Esophagus muscularis mucosa (tissue), 4 donors: ENCODE measurements at places on chromosomes 5 and 9. TPM values are rescaled to one million over a fixed set of nuclear protein-coding genes. Genes with fewer than 3 reads are reported as not detected.

- no peak overlapping the region for H3K4me3 ChIP-seq
- no peaks in the 10 kb centered on the region for H3K27me3 ChIP-seq
- H3K4me1 ChIP-seq: no peaks in the 10 kb centered on the region
- no peaks in the 10 kb centered on the region for H3K36me3 ChIP-seq
- no peak for DNase-seq
Observed at GRCh38 chr9:117120061-117120460, 294.8 kb downstream of the ASTN2 start.

- H3K27me3 ChIP-seq: no peaks in the 10 kb centered on the region
- H3K27ac ChIP-seq: no peak overlapping the region
- no peaks in the 10 kb centered on the region for H3K4me1 ChIP-seq
- no peak for DNase-seq
- no peak overlapping the region for H3K4me3 ChIP-seq
Observed at GRCh38 chr9:38707885-38708637, 11.9 kb downstream of the FAM240B start.

DNA sequence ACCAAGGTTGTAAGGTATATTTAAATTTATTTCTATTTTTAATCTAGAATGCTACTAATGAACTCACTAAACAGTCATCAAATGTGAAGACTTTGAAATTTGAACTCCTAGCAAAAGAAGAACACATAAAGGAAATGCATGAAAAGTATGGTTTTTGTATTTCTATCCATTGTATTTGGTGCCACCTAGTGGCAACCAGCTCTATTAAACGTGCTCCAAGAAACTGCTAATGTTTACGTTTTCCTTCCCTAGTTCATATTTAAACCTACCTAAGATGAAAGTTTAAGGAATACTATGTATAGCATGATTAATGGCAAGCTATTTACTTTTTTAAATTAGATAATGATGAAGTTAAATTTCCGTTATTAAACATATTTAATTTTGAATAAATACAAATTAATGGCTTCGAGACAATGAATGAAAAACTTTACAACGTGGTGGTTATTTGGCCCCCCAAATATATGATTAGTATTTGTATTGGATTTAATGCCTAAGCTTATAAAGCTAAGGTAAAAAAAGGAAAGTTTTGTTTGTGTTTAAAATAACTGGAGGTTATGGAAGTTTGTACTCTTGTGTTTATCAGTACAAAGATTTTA lies 115.9 kb upstream of the SH3GL2 start:
- DNase-seq: no peak
- H3K27me3 ChIP-seq: no peaks in the 10 kb centered on the region
- peaks cover 21% of the 10 kb centered on the region for H3K36me3 ChIP-seq
- no peak overlapping the region for H3K4me3 ChIP-seq
- H3K4me1 ChIP-seq: no peaks in the 10 kb centered on the region

Gene DNM1
- total RNA-seq: 10.9 TPM

DNA sequence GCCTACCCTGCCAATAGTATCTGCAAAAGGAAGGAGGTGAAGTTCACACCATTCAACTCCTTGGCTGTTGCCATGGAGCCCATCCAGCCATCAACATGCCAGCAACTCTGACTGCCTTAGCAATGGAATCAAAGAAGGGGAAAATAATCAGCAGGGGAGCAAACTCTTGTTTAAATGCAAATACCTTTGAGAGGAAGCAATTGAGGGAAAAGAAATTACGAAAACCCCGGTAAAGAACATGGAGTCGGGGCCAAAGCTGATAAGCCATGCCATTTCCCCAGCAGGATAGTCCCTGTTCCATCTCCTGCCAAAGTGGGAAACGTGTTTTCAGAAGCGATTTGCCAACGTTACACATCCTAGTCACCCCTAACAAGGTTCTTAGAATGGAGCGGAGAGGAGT lies 69.0 kb downstream of the MFAP3 start:
- H3K4me1 ChIP-seq: no peaks in the 10 kb centered on the region
- H3K4me3 ChIP-seq: no peak overlapping the region
- DNase-seq: no peak
- no peaks in the 10 kb centered on the region for H3K27me3 ChIP-seq

GRCh38 chr9:116604251-116604650 lies 82.9 kb upstream of the TRIM32 start:
- no peak for DNase-seq
- H3K27me3 ChIP-seq: no peaks in the 10 kb centered on the region
- no peaks in the 10 kb centered on the region for H3K4me1 ChIP-seq
- no peak overlapping the region for H3K27ac ChIP-seq

GRCh38 chr5:76692651-76693050 lies 23.3 kb upstream of the F2R start:
- H3K4me1 ChIP-seq: peaks cover 16% of the 10 kb centered on the region
- DNase-seq: no peak
- H3K4me3 ChIP-seq: no peak overlapping the region
- H3K27ac ChIP-seq: no peak overlapping the region
- no peaks in the 10 kb centered on the region for H3K36me3 ChIP-seq

DNA sequence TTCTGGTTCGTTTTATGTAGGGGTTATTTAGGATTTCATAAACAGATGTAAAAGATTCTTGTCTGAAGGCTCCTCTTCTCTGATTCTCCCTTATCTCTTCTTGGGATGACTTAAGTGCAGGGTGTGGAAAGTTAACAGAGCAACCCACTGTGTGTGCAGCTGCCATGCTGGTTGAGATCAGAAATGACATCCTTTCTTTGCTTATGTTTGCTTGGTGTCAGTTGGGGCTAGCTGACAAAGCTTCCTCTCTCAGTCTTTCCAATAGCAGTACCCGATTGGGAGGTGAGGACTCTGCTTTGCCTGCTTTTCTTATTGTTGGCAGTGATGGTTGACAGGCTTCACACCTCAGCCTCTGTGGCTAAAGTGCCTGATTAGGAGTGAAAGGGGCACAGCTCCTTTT lies 26.5 kb downstream of the OGN start:
- no peaks in the 10 kb centered on the region for H3K36me3 ChIP-seq
- no peak for DNase-seq
- no peaks in the 10 kb centered on the region for H3K4me1 ChIP-seq
- no peak overlapping the region for H3K27ac ChIP-seq
- H3K4me3 ChIP-seq: no peak overlapping the region

GRCh38 chr9:104805441-104805840 lies 41.5 kb downstream of the NIPSNAP3B start:
- peaks cover 87% of the 10 kb centered on the region for H3K36me3 ChIP-seq
- H3K27ac ChIP-seq: no peak overlapping the region
- no peak for DNase-seq
- no peak overlapping the region for H3K4me3 ChIP-seq
- no peaks in the 10 kb centered on the region for H3K4me1 ChIP-seq

DNA sequence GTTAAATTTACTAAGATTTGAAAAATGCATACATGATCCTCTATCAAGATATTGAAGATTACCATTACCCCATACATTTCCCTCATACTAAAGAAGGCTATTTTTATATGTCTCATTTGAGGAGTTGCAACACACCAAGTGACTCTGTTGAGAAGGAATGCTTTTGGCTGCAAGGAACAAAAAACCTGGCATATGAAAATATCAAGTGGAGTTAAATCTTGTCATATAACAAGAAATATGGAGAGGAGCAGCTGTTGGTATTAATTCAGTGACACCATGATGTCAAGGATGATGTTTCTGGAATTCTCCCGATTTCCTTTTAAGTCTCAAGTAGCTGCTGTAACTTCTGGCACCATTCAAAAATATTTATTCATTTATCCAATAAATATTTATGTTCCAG lies 193.8 kb downstream of the CSNK1G3 start:
- H3K4me1 ChIP-seq: peaks cover 35% of the 10 kb centered on the region
- no peak overlapping the region for H3K27ac ChIP-seq
- H3K4me3 ChIP-seq: no peak overlapping the region
- DNase-seq: no peak

- H3K27me3 ChIP-seq: no peaks in the 10 kb centered on the region
- H3K27ac ChIP-seq: no peak overlapping the region
- no peaks in the 10 kb centered on the region for H3K36me3 ChIP-seq
- no peaks in the 10 kb centered on the region for H3K4me1 ChIP-seq
Observed at GRCh38 chr9:17799369-17799768, 220.5 kb downstream of the SH3GL2 start.

DNA sequence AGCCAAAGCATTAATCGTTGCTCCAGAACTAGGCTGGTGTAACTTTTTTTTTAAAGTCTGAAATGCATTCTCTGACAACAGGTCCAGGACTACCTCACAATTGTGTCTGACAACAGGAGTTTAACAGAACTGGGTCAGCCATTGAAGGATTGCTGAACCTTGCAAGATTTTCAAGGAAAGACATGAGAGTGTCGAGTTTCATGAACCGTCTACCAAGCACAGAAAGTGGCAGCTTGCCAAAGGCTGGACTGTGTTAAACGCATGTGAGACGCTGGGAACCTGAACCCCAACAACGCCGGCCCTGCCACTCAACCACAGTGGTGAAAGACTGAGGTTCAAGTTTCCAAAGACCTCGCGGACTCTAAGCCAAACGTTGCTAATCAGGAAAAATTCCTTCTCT lies 79.1 kb downstream of the LHFPL2 start:
- H3K4me1 ChIP-seq: peaks cover 26% of the 10 kb centered on the region
- H3K27ac ChIP-seq: no peak overlapping the region
- no peak overlapping the region for H3K4me3 ChIP-seq
- H3K36me3 ChIP-seq: no peaks in the 10 kb centered on the region
- no peaks in the 10 kb centered on the region for H3K27me3 ChIP-seq
- peak; percentile 90 for DNase-seq

Gene TICAM2
- 3.0 TPM for total RNA-seq

Gene GKAP1
- total RNA-seq: 13.8 TPM

Gene TPPP
- 45.7 TPM for total RNA-seq

- H3K27ac ChIP-seq: no peak overlapping the region
- no peak for DNase-seq
- H3K4me3 ChIP-seq: no peak overlapping the region
- no peaks in the 10 kb centered on the region for H3K4me1 ChIP-seq
- H3K36me3 ChIP-seq: no peaks in the 10 kb centered on the region
Observed at GRCh38 chr9:16363916-16364315, 506.6 kb downstream of the BNC2 start.

GRCh38 chr5:151146061-151146460 lies 11.5 kb downstream of the ANXA6 start:
- DNase-seq: no peak
- peaks cover 82% of the 10 kb centered on the region for H3K4me1 ChIP-seq
- no peak overlapping the region for H3K4me3 ChIP-seq

DNA sequence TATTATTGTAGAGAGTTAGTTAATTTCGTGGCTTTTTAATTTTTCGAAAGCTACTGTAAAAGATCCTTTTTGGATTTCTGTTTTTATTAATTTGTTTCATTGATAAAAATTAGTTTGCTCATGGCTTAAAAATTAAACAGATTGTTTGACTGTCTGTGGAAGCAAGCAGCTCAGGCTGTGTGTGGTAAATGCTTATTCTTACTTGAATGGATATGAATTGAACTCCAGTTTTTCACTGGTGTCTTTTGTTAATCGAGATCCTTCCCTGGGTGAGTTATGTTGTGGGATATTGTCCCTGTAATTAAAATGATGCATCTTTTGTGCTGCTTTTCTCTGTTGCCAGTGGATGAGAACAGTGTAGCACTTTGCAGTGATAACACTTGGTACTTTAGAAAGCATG lies 75.3 kb downstream of the PIK3R1 start:
- peaks cover 50% of the 10 kb centered on the region for H3K4me1 ChIP-seq
- H3K27me3 ChIP-seq: no peaks in the 10 kb centered on the region
- peak overlapping the region; percentile 89 for H3K27ac ChIP-seq
- peaks cover 38% of the 10 kb centered on the region for H3K36me3 ChIP-seq

DNA sequence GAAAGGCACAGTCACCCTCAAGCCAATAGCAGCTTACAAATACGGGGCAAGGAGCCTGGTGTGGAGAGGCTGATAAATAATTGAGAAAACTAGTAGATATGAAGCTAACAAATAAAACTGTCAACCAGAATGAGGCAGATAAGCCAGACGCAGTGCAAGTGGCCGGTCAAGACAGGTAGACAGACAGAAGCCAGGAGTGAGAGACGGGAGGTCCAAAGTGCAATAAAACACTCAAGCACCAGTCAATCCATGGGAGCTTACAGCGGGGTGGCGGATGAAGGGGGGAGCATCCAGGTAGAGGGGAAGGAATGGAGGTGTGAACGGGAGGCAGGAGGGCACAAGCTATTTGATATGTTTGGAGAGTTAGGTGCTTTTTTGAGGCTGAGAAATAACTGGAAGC lies 193.1 kb downstream of the FOXD4L6 start:
- H3K27me3 ChIP-seq: no peaks in the 10 kb centered on the region
- no peaks in the 10 kb centered on the region for H3K4me1 ChIP-seq
- H3K36me3 ChIP-seq: no peaks in the 10 kb centered on the region

Gene PCDHA1
- not detected for total RNA-seq

Gene TNFSF15
- total RNA-seq: 0.17 TPM

Gene PCSK1
- total RNA-seq: 0.11 TPM

DNA sequence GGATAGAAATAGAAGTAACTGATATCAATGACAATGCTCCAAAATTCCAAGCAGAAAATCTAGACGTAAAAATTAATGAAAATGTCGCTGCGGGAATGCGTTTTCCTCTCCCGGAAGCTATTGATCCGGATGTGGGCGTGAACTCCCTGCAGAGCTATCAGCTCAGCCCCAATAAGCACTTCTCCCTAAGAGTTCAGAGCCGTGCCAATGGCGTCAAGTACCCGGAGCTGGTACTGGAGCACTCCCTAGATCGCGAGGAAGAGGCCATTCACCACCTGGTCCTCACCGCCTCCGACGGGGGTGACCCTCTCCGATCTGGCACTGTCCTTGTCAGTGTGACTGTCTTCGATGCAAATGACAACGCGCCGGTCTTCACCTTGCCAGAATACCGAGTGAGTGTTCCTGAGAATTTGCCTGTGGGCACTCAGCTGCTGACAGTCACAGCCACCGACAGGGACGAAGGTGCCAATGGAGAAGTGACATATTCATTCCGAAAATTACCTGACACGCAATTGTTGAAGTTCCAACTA lies 818 bp downstream of the PCDHGA10 start:
- H3K4me3 ChIP-seq: peak overlapping the region; percentile 24
- no peaks in the 10 kb centered on the region for H3K4me1 ChIP-seq
- H3K36me3 ChIP-seq: peaks cover 3% of the 10 kb centered on the region
- H3K27ac ChIP-seq: no peak overlapping the region

Gene SPATA31C1
- not detected for total RNA-seq

- no peaks in the 10 kb centered on the region for H3K36me3 ChIP-seq
- H3K27ac ChIP-seq: no peak overlapping the region
- H3K4me1 ChIP-seq: no peaks in the 10 kb centered on the region
Observed at GRCh38 chr9:3912280-3912679, 386.5 kb upstream of the RFX3 start.

DNA sequence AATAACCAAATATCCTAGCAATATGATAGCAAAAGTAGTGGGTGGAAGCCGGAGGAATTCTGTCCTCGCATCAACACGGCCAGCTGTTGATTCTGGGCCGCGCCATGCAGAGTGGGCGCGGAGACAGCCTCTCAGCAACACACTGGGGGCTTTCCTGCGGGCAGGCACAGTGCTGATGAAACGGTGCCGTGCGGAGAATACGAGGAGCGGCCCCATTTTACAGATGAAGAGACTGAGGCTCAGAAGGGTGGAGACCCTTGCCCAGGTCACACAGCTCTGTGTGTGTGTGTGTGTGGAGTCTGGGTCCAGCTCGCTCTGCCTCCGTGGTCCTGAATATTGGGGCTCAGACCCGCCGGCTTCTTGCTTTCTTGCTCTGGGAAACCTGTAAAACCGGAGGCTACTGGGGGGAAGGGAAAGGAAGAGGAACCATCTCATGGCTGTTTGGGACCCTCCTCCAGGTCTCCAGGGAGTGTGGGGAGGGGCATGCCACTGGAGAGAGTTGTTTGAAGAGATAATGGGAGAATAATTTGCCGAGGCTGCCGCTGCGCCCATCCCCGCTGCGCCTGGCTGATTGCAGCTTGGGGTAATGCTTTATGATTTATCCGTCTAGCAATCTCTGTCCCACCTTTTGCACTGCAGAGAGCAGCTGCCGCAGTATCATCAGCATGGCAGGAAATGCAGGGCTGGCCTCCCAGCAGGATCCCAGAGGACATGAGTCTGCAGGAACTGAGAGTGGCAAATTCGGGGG lies 36.6 kb downstream of the NCS1 start:
- H3K27ac ChIP-seq: peak overlapping the region; percentile 82
- H3K4me3 ChIP-seq: no peak overlapping the region
- H3K27me3 ChIP-seq: no peaks in the 10 kb centered on the region
- DNase-seq: no peak

Gene ADRB2
- 6.1 TPM for total RNA-seq
